ENCODE measurements at places on chromosomes 11 and 22. TPM values are rescaled to one million over a fixed set of nuclear protein-coding genes. Genes with fewer than 3 reads are reported as not detected.

- DNase-seq: no peak
Measured at GRCh38 chr11:47983464-47984397, 3.4 kb downstream of the PTPRJ start.

- no peak for DNase-seq
Measured at GRCh38 chr11:3995949-3996554, 98.5 kb upstream of the RRM1 start.

- DNase-seq: no peak
Measured at GRCh38 chr11:60966890-60967289, 4.6 kb upstream of the CD6 start.

DNA sequence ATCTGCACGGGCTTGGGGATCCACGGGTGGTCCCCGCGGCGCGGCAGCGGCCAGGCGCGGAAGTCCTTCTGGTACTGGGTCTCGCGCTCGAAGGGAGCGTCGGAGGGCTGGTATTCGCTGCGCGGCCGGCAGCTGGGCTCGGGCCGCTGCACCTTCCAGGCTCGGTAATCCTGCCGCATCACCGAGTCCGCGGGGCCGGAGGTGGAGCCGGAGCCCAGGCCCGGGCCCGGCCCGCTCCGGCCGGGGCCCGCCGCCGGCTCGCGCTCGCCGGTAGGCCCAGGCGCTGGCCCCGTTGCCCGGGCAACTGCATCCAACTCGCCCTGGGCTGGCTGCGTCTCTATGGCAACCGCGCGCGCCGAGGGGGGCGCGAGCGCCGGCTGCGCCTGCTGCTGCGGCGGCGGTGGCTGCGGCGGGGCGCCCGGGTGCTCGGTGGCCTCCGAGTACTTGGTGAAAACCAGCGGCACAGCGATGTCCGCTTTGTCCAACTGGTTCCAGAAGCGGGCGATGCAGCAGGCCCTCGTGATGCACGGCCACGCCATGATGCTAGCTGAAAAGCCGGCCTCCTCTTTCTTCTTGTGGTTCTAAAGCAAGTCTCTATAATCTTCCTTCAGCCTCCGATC lies 897 bp downstream of the MAP6 start:
- DNase-seq: no peak

DNA sequence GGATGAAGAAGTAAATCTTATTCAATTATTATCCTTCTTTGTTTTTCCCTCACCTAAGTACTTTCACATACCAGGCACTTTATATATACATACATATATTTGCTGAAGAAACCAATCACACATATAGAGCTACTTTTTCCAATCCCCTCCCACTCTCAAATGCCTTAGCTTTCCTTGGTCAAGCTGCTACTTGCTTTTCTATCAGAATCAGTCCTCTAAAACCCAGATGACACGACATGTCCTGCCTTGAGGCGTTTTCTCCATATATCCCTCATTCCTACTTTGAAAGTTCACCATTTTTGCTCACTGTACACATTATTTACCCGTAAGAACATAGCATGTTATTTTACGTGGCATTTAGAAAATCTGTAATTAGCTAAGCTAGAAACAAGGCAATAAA lies 5.4 kb downstream of the RAB38 start:
- DNase-seq: no peak

DNA sequence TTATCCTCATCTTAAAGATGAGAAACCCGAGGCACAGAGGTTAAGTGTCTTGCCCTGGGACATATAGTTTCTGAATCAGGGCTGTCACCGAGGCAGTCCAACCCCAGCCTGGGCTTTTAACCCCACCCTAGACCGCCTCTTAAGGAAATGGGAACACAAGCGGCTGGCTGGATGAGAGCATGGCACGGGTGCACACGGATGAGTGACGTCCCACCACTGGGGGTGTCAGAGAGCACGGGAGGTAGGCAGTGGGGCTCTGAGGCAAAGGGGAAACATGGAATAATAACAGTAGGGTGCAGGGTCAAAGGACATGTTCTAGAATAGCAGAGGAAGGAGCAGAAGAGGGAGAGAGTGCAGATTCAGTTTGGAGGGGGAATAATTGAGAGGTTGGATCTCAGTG lies 22.3 kb downstream of the PPFIBP2 start:
- DNase-seq: no peak

DNA sequence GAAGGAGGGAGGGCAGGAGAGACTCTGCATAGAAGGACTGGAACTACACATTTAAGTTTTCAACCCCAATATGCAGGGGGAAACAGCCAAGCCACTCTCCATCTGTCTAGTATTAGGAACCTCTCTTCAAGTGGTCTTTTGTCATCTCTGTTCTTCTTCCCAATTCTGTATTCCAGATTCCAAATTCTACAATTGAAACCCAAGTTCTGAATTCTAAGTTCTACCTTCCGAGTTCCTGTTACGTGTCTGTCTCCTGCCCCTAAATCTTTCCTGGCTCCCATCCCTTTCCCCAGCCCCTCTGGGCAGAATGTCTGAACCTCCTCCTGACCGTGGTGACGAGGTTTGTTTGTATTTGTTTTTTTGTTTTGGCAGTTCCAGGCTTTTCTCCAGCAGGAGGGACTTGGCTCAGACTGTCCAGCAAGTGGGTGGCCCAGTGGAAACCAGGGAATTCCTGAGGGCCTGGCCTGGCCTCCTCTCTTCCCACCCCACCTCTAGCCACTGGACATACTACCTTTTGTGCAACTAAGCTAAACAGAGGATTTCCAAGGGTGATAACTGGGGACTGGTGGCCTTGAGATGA lies 1.6 kb upstream of the THOC5 start:
- DNase-seq: no peak

Gene TRPM5
- not detected for total RNA-seq

Gene KCNK4
- total RNA-seq: not detected

Gene SCUBE2
- total RNA-seq: 2.6 TPM

Gene DEFB131B
- not detected for total RNA-seq

Data from SK-MEL-5 (cell line).